ENCODE measurements at places on chromosomes 2 and 18. TPM values are rescaled to one million over a fixed set of nuclear protein-coding genes. Genes with fewer than 3 reads are reported as not detected.

- no peaks in the 10 kb centered on the region for H3K36me3 ChIP-seq
- peaks cover 4% of the 10 kb centered on the region for H3K27me3 ChIP-seq
- peak overlapping the region; percentile 30 for H3K27ac ChIP-seq
- peaks cover 28% of the 10 kb centered on the region for H3K4me1 ChIP-seq
Measured at GRCh38 chr18:47968721-47969120, 38.3 kb upstream of the SMAD2 start.

GKN2 gene
- not detected for total RNA-seq

DNA sequence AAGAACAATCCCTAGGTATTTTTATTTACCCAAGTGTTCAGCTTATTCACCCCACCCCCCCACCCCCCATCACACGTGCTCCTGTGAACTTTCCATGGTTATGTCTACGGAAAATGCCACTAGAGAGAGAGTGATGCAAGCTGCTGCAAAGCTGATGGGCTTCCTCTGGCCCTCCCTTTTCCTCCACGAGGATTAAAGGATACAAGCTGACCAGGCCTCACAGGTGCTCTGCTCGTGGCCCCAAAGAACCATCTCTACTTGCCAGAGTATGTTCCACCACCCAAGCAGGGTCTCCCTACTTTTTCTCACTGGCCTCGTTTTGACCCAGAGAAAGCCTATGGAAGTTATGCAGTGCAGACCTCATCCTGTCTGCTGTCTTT is 342.6 kb downstream of the CELF4 start:
- H3K4me1 ChIP-seq, result no peaks in the 10 kb centered on the region
- no peak overlapping the region for H3K27ac ChIP-seq
- H3K4me3 ChIP-seq, result no peak overlapping the region
- no peak for DNase-seq
- H3K36me3 ChIP-seq, result no peaks in the 10 kb centered on the region

GRCh38 chr18:73151086-73151485 is 283.3 kb upstream of the NETO1 start:
- no peaks in the 10 kb centered on the region for H3K27me3 ChIP-seq
- peak; percentile 17 for DNase-seq
- no peak overlapping the region for H3K4me3 ChIP-seq
- peaks cover 26% of the 10 kb centered on the region for H3K4me1 ChIP-seq

DNA sequence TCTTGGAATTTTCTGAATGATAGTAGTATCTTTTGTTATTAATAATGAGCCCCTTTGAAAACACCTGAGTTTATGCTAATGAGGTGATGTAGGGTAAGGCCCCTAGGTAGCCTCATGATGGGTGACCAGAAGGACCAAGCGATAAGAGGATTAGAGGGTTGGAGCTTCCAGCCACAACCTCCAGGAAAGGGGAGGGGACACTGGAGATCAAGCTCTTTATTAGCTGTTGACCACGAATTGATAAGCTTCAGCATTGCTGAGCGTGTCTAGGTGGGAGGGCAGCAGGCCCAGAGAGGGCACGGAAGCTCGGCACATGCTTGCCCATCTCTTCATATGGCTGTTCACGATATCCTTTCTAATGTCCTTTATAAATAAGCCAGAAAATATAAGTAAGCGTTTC is 39.0 kb downstream of the KIAA2012 start:
- DNase-seq, result no peak
- H3K27ac ChIP-seq, result no peak overlapping the region
- no peaks in the 10 kb centered on the region for H3K36me3 ChIP-seq
- H3K4me1 ChIP-seq, result peaks cover 82% of the 10 kb centered on the region
- H3K27me3 ChIP-seq, result no peaks in the 10 kb centered on the region

DNA sequence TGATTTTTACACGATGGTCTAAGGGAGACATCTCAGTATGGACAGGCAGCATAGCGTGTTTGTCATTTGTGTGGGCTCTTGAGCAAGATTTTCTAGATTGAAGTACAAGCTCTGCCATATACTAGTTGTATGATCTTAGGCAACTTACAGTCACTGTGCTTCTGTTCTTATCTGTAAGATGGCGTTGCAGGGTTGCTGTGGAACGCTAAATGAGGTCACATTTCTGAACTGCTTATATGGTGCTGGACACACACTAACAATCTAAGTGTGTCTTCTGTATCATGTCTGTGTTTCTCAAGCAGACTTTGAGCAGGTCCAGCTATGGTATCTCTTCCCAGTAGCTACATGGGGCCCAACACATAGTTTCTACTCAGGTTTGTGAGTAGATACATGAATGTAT is 29.2 kb downstream of the PARD3B start:
- DNase-seq, result no peak
- H3K36me3 ChIP-seq, result peaks cover 9% of the 10 kb centered on the region
- H3K27me3 ChIP-seq, result peaks cover 1% of the 10 kb centered on the region
- H3K27ac ChIP-seq, result no peak overlapping the region
- H3K4me1 ChIP-seq, result peaks cover 17% of the 10 kb centered on the region

- peaks cover 4% of the 10 kb centered on the region for H3K27me3 ChIP-seq
- no peak overlapping the region for H3K27ac ChIP-seq
- H3K4me3 ChIP-seq, result no peak overlapping the region
- no peaks in the 10 kb centered on the region for H3K36me3 ChIP-seq
- no peak for DNase-seq
- peaks cover 42% of the 10 kb centered on the region for H3K4me1 ChIP-seq
Measured at GRCh38 chr2:160252900-160253299, 52.8 kb upstream of the ITGB6 start.

HOXD13 gene
- total RNA-seq, result 1.2 TPM
